Activated CD4-positive, alpha-beta memory T cell treated with anti-CD3 and anti-CD28 coated beads, Interleukin-2, amount 10 ng/mL, durations not matched to agents 7 days and 5 days (primary cell): ENCODE measurements at places on chromosomes 7 and 10. TPM values are rescaled to one million over a fixed set of nuclear protein-coding genes. Genes with fewer than 3 reads are reported as not detected.
A peak's percentile ranks its signal among the peaks of the same experiment; 100 is the strongest.

- no peak for DNase-seq
These were observed 97.7 kb upstream of the CDCA7L start for GRCh38 chr7:22043367-22043766.

- no peak for DNase-seq
These were observed 175.5 kb downstream of the RELN start for GRCh38 chr7:103813970-103814369.

IMMP2L gene
- total RNA-seq: 5.9 TPM

GRCh38 chr10:50809596-50809995 lies 69.9 kb downstream of the ASAH2B start:
- no peak for DNase-seq

GRCh38 chr7:15558756-15559155 lies 3.1 kb downstream of the AGMO start:
- no peak for DNase-seq

COL17A1 gene
- not detected for total RNA-seq

DNA sequence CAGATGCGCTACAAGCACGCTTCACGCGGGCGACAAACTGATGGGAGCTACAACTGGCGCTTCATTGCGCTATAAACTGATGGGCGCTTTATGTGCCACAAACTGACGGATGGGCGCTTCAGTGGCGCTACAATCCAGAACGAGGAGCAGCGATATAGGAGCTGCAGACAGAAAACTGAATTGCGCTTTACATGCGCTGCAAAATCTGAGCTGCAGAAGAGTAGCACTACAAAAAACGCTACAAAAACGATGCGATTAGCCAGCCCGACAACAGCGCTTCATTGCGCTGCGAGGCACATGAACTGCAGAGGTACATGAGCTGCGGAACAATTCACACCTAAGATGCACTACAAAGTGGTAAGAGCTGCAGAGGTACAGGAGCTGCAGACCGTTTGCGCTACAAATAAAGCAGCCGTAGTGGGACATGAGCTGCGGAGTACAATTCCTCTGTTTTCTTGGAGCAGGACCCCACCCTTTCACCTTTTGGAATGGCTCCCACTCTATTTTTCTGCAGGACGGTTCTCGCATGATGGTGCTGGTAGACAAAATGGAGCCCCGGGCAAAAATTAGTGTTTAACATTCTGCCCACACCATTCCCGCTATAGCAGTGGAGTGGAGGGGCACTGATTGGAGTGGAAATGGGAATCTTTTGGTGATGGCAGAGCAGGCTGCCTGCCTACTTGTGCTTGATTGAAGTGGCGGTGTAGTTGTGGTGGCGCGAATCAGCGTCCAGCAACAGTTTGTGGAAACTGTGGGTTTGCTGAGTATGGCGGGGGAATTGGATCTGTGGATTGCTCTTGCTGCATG lies 1.2 kb upstream of the SGCE start:
- DNase-seq: peak; percentile 29
